Stimulated activated CD4-positive, alpha-beta T cell treated with anti-CD3 and anti-CD28 coated beads, Interleukin-1b, Interleukin-23, amount 100 ng/mL, for 48 hours (primary cell): ENCODE measurements at places on chromosomes 3 and 15.

DNA sequence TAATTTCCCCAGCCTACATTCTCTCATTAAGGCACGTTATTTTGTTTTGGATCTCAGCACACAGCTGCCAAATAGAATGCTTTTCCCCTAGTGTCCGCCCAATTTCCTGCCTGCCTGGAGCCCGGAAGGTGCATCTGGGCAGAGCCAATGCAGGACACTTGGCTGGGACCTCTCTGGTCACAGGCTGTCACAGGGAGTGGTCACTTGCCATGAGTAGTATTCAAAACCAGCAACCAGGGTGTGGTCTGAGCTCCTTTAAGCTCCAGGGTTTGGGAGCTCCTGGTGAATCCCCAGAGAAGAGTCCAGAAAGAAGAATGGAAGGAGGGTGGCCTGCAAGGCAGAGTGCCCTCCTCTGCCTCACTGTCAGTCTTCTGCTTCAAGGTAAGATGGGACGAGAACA, at the start of gene HTR3C:
Gene HTR3C (plus strand): TSS at position 281 of the 400 bp plus-strand sequence. CDS start 34 bp downstream, at position 315.
- DNase-seq = no peak

DNA sequence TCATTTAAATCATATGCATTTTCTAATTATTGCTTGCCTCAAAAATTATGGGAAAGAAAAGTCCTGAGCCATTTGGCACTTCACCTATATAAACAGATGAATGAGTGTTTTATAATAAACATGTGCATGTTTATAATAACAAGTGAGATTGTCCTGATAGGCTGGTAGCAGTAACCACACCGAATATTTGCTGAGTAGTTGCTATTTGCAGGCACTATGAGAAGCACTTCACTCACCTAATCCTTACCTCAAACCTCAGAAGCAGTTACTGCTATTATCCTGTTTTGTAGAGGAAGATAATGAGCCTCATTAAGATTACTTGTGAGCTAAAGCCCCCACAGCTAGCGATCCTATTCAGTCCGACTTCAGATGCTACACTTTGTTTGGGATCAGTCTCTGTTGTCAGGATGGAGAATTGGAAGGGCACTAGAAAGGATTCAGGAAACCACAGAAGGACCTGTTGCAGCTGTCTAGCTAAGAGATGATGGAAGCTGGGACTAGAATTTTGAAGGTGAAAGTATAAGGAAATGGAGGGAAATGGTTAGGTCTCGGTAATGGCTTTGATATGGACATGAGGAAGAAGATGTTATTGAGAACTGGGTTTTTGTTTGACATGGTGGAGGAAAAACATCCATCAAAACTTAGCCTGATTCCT, 28.4 kb upstream of the MAGI1 start:
- DNase-seq = no peak

DNA sequence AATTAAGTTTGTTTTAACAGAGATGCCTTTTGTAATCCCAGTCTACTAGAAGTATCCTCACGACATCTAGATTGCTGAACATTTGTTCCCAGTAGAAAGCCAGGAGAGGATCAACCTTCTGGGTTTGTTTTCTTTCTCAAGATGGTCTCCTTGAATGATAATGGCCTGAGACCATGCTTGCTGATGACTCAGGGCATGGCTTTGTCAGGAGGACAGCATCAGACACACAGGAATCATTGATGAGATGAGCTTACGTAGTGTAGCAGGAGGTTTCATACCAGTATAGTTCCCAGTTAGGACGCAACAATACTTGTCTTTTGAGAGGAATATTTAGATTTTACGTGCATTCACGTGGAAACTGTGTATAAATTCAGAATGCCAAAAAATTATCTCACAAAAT, 38.6 kb downstream of the ATP1B3 start:
- no peak for DNase-seq

GRCh38 chr3:12905316-12906071, 64.1 kb upstream of the RPL32 start:
- DNase-seq = no peak

DNA sequence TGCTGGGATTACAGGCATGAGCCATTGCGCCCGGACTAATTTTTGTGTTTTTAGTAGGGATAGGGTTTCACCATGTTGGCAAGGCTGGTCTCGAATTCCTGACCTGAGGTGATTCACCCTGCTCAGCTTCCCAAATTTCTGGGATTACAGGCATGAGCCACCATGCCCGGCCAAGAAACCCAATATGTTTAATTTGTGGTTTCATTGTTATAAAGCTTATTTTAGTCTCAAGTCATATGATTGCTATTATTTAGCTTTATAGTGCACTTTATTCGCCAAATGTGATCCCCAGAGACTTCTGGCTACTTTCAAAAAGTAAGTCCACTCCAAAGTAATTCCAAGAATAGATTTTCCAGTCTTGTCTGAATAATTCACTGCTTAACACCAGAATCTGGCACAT, 19.3 kb upstream of the SLC4A7 start:
- no peak for DNase-seq

GRCh38 chr3:10708216-10708893, 107.7 kb upstream of the SLC6A11 start:
- no peak for DNase-seq

DNA sequence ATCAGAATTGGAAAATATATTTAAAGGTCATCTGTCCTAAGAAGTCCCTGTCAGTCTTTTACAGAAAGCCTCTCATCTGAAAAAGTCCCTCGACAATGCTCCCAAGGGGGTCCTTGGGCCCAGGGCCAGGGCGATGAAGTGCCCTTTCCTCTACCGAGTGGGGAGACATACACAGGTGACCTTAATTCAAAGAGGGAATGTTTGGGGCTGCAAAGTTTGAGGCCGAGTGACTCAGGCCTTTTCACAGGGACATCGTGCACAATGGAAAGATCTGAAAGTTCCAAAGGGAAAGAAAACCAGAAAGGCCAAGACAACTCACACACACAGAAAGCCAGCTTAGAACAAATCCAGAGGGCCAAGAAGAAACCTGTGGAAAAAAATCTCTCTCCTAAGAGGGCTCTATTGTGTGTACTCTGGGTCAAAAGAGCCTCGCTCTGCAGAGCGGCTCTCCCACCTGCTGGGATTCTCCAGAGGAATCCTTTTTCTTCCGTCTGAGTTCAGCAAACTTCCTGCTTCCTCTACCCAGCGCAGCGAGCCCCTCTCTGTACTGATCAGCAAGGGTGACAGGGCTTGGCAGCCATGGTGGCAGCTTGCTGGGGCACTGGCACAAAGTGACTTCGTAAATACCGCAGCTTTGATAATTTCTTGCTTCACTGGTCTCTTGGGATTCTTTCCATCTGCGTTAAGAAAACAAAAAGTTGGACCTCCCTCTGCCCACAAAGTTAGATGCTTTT, 259.1 kb downstream of the OPA1 start:
- DNase-seq = no peak

DNA sequence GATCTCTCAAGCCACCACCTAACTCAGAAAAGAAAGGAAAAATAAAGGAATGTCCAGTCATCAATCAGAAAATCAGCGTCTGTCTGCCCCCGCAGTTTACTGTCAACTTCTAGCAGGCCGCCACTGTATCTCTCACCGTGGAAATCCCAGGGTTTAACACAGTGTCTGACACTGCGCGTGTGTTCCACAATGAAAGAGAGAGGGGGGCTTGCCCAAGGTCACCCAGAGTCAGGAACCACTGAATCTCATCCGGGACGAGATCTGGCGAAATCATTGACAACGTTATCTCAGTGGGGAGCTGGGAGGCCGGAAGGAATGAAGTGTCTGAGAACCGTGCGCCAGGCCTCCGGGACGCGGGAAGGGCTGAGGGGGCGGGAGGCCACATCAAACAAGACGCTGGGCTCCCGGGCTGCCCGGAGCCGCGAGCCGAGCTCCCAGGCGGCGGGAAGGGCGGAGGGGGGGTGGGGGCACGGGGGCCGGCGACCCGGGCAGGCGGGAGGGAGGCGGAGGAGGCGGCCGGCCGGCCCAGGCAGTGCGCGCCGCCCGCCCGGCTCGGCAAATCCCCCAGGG, 2.2 kb upstream of the HES1 start:
- peak; percentile 14 for DNase-seq

- DNase-seq = no peak
Observed at GRCh38 chr3:123379041-123379830, 69.7 kb downstream of the ADCY5 start.

GRCh38 chr3:128348805-128349531, 117.7 kb downstream of the DNAJB8 start:
- DNase-seq = no peak

DNA sequence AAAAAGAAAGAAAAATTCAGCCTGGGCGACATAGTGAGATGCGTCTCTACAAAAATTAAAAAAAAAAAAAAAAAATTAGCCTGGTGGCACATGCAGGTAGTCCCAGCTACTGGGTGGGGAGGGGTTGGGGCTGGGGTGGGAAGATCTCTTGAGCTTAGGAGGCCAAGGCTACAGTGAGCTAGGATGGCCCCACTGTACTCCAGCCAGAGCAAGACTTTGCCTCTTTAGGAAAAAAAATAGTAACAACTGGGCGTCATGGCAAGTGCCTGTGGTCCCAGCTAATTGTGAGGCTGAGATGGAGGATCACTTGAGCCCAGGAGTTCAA, 23.9 kb upstream of the PPP4R2 start:
- no peak for DNase-seq

DNA sequence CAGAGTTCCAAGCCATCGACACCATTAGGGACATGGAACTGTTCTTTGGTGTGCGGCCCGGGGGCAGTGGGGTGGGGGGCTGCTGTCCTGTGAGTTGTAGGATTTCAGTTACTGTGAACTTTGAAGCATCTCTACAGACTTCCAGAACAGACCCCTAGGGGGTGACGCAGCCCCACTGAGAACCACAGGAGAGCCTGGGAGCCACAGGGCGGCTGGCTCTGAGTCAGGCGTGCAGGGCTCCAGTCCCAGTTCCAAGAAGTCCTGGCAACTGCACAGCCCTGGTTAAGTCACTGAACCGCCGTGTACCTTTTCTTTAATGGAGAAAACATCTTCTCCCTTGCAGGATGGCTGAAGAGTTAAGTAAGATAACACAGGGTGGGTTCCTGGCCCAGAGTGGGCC, 23.5 kb upstream of the LRTM1 start:
- DNase-seq = no peak

GRCh38 chr15:57160823-57161560, 215.3 kb upstream of the CGNL1 start:
- DNase-seq = no peak

DNA sequence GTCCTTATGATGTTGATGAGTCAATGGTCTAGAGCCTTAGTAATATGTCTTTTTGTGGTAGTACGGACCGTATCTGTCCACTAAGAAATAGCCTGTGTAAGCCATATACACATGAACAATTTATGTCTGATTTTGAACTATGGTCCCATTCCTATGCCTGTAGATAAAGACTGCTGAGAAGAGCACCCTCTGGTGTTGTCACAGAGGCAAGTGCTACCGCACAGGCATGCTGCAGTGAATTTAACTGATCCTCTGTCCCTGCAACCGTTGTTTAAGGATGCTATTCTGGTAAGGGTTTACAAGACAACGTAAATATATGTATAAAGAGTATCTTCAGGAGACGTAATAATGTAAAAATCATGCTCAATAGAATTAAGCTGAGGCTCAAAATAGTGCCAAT, 170.7 kb downstream of the UBE3A start:
- DNase-seq = no peak

- no peak for DNase-seq
Observed at GRCh38 chr3:52198643-52199608, 966 bp downstream of the ALAS1 start.

DNA sequence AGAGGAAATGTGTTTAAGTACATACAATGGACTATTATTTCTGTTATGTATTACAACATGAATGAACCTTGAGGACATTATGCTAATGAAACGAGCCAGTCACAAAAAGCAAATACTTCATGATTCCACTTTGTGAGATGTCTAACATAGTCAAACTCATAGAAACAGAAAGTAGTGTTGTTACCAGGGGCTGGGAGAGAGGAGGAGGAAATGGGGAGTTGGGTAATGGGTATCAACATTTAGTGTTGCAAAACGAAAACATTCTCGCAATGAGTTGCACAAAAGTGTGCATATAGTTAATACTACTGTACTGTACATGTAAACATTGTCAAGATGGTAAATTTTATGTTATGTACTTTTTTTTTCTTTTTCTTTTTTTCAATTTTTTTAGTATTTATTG, 194.3 kb downstream of the IL5RA start:
- DNase-seq = no peak

DNA sequence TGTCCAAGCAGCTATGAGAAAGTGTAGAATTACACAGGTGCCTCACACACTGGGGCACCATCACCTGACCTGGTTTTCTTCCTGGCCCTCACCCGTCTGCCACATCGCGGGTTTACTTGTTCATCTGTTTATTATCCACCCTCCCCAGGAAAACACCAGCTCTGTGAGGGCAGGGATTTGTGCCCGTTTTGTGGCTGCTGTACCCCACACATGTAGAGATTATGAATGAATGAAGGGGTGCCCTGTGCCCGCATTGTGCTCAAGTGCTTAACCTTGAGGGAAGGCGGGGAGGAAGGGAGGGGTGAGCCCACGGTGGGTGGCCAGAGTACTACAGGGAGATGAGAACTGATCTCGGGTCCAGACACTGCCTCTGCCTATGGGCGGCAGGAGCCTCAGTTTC, 108.4 kb downstream of the WNT7A start:
- no peak for DNase-seq

DNA sequence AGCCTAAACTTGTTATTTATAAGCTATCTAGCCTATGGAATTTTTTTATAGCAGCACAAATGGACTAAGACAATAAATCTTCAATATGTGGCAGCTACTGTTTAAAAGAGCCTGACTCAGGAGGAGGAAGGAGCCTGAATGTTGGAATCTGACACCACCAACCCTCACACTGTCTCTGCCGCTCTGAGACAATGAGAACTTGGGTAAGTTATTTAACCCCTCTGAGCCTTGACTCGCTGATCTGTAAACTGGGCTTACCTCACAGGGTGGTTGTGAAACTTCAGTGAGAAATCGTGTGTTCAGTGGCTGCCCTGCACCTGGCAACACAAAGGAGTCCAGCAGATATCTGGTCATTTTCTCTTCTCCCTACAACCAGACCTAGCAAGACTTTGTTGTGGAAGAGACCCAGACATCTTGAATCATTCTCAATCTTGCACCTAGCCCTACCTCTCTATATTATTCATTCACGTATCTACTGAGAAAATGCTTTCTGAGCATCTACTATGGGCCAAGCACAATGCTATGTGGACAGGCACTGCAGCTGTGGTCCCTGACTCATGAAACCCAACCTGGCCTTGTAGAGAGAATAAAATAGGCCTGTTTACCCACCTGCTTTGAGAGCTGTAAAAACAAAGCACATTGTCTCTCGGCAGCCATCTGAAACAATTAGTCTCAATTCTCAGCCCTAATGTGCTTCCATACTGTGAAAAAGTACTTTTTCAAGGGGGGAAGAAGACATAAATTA, 81.9 kb upstream of the SLC25A36 start:
- no peak for DNase-seq

DNA sequence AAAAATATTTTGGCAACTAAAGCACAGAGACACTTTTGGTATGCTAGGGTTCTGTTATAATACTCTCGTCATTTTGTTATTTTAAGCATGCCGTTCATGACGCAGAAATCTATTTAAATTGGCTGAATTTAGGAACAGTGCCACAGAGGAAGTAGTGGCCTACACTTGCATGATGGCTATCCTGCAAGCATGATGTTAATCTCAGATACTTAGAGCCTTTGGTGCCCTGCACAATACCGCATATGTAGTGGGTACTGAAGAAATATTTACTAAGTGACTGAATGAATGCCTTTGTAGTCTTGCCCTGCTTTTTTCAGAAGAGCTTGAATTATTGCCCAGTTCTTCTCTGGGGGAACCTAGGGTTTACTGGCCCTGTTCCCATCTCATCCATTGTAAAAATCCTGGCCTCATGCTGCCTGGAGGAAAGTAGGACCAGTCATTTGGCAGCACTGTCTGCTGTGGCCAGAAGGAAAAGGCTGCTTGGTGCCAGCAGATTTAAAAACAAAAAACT, 79.0 kb downstream of the SERPINI1 start:
- DNase-seq = no peak
